Stimulated activated CD4-positive, alpha-beta T cell treated with anti-CD3 and anti-CD28 coated beads, Interleukin-1b, Interleukin-23, amount 100 ng/mL, for 1 hour (primary cell): ENCODE measurements at places on chromosomes 16 and 17.

GRCh38 chr16:26963109-26963508 is 103.6 kb upstream of the C16orf82 start:
- no peak for DNase-seq

GRCh38 chr17:71850812-71851211 is 270.0 kb upstream of the SOX9 start:
- DNase-seq = no peak

DNA sequence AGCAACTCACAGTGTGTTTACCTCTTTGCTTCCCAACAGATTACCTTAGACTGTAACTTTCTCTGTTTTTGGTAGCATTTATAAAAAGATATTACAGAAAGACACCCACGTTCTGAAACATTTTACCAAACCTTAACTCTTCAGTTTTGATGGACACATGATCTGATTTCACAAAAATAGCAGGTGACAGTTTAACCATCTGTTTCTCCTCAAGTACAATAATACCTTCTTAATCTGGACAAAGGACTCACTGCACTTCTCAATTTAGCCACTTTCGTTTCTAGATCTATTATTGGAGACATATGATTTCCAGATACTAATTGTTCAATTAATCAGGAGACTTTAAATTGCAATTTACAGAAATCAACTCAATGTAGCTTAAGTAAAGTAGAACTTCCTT is 703.8 kb upstream of the KIF2B start:
- no peak for DNase-seq

DNA sequence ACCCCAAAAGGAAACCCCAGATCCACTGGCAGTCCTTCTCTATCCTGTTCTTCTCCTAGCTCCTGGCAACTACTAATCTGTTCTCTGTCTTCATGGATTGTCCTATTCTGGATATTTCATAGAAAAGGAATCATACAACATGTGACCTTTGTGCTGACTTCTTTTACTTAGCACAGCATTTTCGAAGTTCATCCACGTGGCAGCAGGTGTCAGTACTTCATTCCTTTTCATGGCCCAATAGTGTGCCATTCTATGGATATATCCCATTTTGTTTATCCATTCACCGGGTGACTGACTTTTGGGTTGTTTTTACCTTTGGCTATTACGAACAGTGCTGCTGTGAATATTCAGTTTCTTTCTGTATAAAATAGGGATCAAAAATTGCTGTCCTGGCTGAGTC is 10.4 kb upstream of the FA2H start:
- no peak for DNase-seq

GRCh38 chr16:48282636-48283263 is 35.4 kb upstream of the ABCC11 start:
- DNase-seq = no peak

DNA sequence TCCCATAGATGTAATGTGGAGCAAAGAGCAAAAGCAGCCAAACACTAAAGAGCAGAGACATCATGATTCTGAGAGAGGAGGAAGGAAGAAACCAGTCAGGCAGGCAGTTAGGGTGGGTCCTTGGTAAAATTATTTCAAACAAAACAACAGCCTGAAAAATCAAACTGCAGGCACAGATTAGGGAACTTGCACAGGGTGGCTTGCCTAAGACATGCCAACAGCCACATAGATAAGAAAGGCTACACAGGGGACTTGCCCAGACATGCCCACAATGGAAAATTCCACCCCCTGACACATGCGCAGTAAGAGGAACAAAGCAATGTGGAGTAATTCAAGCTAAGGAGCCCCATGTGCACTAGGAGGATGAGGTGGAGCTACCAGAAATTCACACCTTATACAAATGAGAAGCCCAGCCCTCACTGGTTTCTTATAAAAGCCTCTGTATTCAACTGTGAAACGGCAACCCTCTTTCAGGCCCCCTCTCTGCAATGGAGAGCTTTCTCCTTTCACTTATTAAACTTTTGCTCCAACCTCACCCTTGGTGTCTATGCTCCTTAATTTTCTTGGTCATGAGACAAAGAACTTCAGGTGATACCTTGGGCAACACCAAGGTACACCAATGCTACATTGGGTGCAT is 7.3 kb upstream of the GAS7 start:
- DNase-seq = no peak

- DNase-seq = no peak
Measured at GRCh38 chr16:4911970-4912386, 25.0 kb downstream of the PPL start.
